ENCODE measurements at places on chromosomes 3 and 15.

GRCh38 chr15:29465816-29466215, 196.2 kb upstream of the NSMCE3 start:
- no peak for DNase-seq

DNA sequence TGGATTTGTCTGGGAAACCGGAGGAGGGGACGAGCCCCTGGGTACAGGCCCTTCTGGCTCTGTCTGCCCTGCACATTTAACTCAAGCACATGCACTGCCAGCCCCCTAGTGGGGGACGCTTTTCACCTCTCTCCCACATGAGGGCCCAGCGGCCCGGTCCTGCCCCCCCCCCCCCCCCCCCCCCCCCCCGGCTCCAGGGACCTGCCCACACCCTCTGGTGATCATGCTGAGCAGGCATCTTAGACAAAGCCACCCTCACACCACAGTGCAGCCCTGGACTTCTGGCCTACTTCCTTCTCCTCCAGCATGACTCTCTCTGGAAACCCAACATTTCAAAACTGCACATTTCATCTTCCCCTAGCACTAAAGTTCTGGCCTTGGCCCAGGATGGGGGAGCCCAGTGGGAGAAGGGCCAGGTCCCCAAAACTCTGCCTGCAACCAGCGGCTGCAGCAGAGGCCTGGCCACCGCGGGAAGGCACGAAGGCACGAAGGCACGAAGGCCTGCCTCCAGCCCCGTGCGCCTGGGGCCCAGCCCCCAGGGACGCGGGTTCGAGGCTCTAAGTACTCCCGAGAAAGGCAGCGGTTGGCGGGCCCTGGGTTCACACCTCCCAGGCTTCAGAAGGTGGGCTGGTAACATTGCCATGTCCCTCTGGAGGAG, 14.1 kb downstream of the KLF15 start:
- DNase-seq = no peak

GRCh38 chr3:146589899-146590508, 15.1 kb downstream of the PLSCR5 start:
- DNase-seq = peak; percentile 49

GRCh38 chr3:37016903-37017302, 23.6 kb downstream of the MLH1 start:
- DNase-seq = no peak

DNA sequence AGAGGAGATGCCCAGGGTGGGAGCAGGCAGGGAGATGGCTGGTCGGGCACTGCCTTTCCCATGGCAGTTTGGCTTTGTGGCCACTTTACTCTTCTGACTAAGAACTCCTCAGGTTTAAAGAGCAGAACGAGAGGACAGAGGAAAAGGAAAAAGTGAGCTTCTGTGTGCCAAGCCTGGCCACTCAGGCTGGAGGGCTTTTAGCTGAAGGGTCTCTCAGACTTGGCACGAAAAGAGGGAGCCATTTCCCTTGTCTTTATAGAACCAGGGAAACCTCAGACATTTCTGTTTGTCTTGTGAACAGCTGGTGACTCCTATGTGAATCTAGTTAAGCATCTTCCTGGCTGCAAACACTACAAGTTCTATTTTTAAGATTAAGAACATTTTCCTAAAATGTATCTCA, 23.3 kb upstream of the PSMD6 start:
- no peak for DNase-seq

Measured in activated naive CD4-positive, alpha-beta T cell treated with anti-CD3 and anti-CD28 coated beads for 36 hours (primary cell).